ENCODE measurements at places on chromosomes 13 and 19. TPM values are rescaled to one million over a fixed set of nuclear protein-coding genes. Genes with fewer than 3 reads are reported as not detected.

CACNG8 gene
- not detected for total RNA-seq

CCNA1 gene
- total RNA-seq, result 0.28 TPM

- DNase-seq, result no peak
These were observed 46.0 kb downstream of the RBM26 start for GRCh38 chr13:79360095-79360494.

GRCh38 chr13:48055712-48056111 lies 18.2 kb downstream of the NUDT15 start:
- no peak for DNase-seq

DNA sequence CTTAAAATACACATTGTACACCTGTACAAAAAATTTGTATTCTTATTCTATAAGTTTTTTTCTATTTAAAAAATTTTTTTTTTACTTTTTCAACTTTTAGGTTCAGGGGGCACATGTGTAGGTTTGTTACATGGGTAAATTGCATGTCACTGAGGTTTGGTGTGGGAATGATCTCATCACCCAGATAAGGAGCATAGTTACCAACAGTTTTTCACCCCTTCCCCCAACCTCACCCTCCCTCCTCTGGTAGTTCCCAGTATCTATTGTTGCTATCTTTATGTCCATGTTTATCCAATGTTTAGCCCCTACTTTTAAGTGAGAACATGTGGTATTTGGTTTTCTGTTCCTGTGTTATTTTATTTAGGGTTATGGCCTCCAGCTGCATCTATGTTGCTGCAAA lies 89.9 kb downstream of the CDK8 start:
- DNase-seq, result no peak
